ENCODE measurements at places on chromosomes 5 and 9.

DNA sequence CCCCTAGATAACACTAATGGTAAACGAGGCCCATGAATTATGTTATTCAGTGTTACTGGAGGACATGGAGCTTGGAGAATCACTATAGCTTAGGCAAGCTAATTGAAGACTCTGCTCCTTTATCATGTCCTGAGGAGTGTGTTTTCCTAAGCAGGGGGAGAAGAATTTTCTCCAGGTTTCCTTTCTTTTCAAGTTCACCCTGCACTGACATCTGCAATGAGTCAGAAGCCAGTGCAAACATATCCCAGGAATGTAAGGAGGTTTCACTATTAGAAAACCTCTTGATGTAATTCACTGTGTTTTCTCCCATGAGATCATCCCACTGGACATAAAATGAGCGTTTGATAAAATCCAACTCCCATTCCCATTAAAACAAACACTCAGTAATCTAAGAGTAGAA is 75.6 kb downstream of the DMRT2 start:
- DNase-seq, result no peak

DNA sequence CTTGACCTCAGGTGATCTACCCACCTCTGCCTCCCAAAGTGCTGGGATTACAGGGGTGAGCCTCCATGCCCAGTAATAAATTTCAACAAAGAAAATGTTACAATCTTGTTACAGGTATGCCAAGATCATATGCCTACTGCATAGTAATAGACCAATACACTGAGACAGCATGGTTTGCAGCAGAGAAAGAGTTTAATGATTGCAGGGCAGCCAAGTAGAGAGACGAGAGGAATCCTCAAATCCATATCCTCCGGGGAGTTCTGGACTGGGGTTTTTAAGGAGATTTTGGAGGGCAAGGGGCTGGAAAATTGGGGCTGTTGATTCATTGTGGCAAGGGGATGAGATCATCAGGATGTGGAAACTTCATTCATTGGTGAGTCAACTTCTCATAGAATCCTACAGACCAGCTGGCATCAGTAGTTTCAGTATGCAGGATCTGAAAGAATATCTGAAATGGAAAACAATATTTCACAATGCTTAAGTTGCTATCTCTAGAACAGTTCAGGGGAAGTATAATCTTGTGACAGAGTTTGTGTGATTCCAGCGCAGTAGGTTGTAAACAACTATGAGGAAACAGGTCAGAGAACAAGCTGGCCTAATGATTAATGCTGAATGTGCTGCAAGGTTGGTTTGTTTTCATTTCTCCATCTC is 14.8 kb upstream of the TUT7 start:
- no peak for DNase-seq

- no peak for DNase-seq
Measured at GRCh38 chr5:59485629-59486439, 407.7 kb downstream of the PDE4D start.

- DNase-seq, result no peak
Measured at GRCh38 chr9:71941998-71942567, 30.6 kb downstream of the C9orf85 start.

DNA sequence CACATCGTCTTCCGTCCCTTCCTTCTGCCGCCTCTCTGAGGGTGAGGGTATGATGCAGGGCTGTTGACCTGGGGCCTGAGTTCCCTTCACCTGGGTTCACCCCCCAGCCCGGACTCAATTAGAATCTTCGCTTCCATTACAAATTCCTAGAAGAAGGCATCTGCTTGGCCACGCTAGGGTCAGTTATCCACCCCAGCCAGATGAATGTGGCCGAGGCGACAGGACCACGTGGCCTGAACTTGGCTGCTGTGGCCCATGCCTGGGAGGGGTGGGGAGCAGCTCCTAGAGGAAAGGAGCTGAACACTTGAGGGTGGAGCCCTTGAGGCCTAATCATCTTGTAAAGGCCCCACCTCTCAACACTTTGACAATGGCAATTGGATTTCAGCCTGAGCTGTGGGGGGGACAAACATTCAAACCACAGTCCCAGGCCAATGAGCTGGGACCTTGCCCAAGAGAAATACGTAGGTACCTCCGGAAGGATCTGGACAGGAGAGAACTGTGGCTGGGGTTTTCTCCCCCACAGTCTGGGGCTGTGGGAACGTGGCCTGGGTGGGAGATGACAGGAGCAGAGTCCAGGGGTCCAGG is 90.6 kb upstream of the ADAMTS2 start:
- no peak for DNase-seq

DNA sequence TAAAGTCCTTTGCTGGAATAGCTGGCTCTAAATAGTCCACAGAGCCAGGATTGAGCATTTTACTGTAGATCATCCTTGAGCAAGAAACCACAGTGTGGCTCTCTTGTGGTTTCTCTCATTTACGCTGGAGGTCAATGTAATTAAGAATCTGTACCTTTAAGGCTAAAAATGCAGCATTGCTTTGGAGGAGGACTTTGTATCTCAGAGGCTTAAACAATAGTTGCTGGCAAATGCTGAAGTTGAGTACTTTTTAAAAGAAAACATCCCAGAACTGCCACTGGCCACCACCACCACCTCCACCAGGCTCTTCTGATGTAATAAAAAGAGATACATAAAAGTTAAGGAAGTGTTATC is 177.3 kb upstream of the ADAMTSL1 start:
- DNase-seq, result no peak

GRCh38 chr9:16329671-16330113 is 540.8 kb downstream of the BNC2 start:
- no peak for DNase-seq

GRCh38 chr9:12694013-12694412 is 828 bp downstream of the TYRP1 start:
- DNase-seq, result no peak

- DNase-seq, result peak; percentile 23
Measured at GRCh38 chr5:67100301-67100700, 96.3 kb downstream of the CD180 start.

All from stimulated activated CD4-positive, alpha-beta T cell treated with anti-CD3 and anti-CD28 coated beads, Interleukin-12 subunit alpha, Interleukin-12 subunit beta, amount 100 ng/mL, for 48 hours (primary cell).